ENCODE measurements at places on chromosomes 3 and 15.

- DNase-seq: peak; percentile 91
Observed at GRCh38 chr3:126355777-126356372, 1.3 kb downstream of the KLF15 start.

- no peak for DNase-seq
Observed at GRCh38 chr15:47603026-47603425, 114.3 kb upstream of the SEMA6D start.

DNA sequence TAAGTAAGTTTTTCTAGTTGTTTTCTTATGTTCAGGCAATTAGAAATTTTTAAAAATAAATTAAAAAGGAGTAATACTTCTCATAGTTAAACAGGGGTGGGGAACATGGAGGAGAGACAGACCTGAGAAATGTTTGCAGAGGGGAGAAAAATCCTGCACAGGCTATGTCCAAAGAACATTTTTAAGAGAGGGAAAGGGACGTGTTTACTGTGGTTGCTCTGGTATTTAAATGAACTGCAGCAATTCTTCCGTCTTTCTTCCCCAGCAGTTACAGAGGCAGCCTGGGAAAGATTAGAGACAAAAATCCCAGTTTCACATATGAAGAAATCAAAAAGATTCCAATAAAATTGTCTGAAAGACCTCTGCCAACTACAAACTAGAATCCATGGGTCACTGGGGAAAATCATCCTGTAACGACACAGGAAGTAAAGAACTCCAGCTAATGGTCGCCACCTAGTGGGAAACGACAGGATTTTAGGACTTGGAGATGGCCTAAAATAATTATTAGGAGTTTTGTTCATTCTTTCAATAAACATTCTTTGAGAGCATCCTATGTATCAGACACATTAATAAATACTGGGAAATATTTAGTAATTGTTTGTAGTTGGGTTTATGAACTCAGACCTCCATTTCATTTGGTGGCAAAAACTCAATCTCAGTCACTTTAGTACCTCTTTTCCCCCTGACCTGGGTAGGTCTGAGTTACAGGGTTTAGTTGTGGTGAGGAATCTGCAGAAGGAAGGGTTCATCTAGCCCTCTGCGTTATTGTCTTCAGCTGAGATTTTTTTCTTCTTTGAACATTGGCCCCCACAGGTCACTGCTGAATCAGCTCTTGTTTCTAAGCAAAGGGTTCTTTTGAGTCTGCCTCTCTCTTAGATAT lies 69.9 kb upstream of the GOLIM4 start:
- peak; percentile 78 for DNase-seq

- no peak for DNase-seq
Observed at GRCh38 chr15:38401701-38402100, 52.2 kb upstream of the FAM98B start.

- peak; percentile 50 for DNase-seq
Observed at GRCh38 chr15:48975472-48976419, 12.0 kb upstream of the SHC4 start.

DNA sequence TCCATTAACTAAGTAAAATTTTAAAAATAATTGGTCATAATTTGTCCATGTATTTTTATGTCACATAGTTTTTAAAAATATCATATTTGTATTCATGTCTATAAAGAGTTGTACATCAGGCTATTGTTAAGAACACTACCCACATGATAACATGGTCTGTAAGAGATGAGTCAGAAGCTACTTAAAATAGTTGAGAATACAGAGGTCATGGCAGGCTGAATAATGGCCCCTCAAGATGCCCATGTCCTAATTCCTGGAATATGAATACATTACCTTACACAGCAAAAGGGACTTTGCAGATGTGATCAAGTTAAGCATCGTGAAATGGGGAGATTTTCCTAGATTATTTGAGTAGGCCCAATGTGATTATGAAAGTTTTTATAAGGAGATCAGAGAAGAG lies 782.9 kb upstream of the GOLIM4 start:
- no peak for DNase-seq

- no peak for DNase-seq
Observed at GRCh38 chr3:186502966-186503712, 41.0 kb downstream of the CRYGS start.

Measured in H4 (cell line).